ENCODE measurements at places on chromosomes 6 and 20. TPM values are rescaled to one million over a fixed set of nuclear protein-coding genes. Genes with fewer than 3 reads are reported as not detected.

GRCh38 chr6:33384581-33385020, 7.0 kb upstream of the KIFC1 start:
- no peak for DNase-seq

DNA sequence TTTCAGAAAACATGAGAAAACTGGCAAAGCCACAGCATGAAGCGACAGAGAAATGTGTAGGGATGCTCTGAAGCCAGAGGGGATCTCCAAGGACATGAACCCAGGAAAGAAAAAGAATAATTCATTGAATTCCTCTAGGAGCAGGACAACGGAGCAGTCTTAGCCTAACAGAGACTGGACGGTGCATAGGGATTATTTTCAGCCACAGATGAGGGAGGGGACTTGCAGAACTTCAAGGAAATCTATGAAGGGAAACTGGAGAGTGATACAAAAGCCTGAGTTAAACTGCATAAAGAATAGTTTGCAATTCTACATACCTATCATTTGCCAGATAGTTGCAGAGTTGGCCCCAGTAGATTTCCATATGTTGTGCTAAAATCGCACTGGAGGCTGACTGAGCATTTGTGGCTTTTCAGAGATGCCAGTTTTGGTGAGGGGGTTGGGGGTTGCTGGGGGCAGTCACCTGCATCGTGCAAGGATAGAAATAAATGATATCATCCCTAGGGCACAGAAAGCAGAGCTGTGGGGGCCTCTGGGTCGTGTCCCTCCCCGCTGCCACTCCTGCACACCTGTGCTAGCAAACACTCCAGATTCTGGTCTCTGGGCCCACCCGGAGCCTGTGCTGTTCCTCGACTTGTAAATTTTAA, 443.2 kb upstream of the JARID2 start:
- no peak for DNase-seq

- DNase-seq = no peak
Measured at GRCh38 chr6:35026434-35027222, 114.5 kb downstream of the TCP11 start.

GRCh38 chr6:117740605-117741004, 65.3 kb downstream of the NUS1 start:
- DNase-seq = no peak

DNA sequence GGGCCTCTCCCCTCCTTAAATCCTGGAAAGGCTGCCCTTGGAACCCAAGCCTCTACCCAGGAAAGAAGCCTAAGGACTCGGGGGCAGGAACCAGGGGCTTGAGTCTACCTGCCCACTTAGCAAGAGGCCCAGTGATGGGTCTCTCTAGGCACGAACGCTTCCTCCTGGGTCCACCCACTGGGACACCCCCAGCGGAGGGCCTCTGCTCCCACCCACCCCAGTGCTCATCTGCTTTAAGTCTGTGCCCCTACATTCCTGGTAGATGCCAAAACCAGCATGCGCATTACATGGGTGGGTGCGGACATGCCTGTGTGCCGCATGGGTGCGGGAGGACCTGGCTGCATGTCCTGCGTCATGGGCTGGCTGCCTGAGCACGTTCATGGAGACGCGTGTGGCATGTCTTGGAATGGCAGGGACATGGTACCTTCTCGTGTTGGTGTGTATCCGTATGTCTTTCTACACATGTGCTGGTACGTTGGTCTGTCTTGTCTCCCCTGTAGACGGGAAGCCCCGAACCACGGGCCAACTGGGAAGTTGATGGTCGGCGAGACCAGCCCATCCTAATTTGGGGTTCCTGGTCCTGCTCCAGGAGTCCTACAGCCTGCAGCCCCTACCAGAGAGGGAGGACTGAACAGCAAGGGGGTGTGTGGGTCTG, 29.3 kb downstream of the SNPH start:
- DNase-seq = no peak

- no peak for DNase-seq
Measured at GRCh38 chr6:7512320-7512719, 29.2 kb upstream of the DSP start.

DNA sequence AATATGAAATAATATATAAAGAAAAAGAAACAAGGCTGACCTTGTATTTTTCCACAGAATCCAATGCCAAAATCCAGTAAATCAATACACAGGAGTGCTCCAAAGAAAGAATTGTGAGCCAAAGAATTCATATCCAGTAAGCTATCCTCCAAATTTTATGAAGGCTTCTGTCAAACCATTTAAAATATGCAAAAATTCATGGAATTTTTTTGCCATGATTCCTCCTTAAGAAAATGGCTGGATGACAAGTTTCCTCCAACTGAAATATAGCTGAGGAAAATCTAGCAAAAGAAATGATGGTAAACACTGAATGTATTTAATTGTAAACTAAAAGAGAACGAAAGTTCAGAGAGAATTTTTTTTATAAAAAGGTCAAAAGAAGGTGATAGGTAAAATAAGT, 290.3 kb downstream of the UBE3D start:
- DNase-seq = no peak

- DNase-seq = peak; percentile 39
Measured at GRCh38 chr20:37282556-37282955, 6.9 kb upstream of the MANBAL start.

GRCh38 chr20:43976547-43976946, 61.9 kb downstream of the TOX2 start:
- DNase-seq = no peak

- no peak for DNase-seq
Measured at GRCh38 chr20:19881990-19882389, 123.9 kb downstream of the RIN2 start.

- DNase-seq = no peak
Measured at GRCh38 chr6:156846845-156847599, 69.8 kb downstream of the ARID1B start.

GRCh38 chr20:17822039-17822438, 122.3 kb downstream of the BANF2 start:
- DNase-seq = peak; percentile 70

DNA sequence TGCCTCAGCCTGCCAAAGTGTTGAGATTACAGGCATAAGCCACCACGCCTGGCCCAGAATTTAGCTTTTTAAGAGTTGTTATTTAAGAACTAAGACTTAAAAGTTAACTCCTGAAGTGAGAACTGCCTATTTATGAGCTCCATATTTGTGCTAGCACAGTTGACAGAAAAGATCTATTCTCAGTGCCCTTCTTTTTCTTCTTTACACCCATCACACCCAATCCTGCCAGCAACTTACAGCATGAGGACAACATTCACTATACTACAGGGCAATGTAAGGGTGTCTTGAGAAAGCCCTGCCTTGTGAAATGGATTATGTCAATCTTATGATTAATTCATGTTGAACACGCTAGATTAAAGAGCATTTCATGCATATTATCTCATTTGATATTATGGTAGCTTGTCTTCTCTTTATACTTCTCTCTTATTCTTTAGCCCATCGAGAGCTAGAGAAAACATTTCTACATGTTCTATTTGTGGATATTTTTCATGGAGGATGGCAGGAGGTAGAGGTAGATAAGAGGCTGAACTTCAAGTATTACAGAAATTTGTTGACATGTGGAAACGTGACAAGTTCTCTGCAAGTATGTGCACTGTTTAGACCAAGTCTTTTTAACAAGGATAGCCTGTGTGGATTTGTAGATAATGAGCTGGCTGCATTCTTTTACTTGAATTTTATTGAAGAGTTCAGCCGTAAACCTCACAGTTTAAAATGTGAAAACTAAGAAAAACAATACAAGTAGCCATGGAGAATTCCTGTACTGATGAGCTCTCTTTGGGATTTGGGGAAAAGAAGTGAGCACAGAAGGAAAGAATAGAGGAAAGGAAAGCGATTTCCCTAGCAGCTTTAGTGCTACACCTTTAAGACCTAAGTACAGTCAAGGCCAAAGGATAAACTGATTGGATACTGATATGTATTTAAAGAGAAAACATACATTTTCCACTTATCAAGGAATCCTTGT, 212.2 kb downstream of the ARHGAP18 start:
- no peak for DNase-seq

DNA sequence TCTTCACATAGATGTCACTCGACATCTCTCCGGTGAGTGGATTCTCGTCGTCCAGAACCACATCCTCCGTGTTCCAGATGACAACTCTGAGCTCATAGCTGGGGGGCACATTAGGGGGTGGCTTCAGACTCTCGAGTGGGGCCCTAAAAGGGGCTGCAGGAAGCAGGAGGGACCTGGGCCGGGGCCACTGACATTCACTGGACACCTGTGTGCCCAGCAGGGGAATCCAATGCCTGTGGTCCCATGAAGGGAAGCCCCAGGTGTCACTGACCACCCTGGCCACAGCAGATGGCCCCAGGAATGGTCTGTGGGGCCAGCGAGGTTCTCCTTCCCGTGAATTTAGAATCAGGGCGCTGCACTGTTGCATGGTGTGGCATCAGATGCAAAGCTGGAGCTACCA, 18.7 kb downstream of the ERGIC3 start:
- DNase-seq = no peak

GRCh38 chr6:17035257-17036064, 66.4 kb upstream of the STMND1 start:
- no peak for DNase-seq

DNA sequence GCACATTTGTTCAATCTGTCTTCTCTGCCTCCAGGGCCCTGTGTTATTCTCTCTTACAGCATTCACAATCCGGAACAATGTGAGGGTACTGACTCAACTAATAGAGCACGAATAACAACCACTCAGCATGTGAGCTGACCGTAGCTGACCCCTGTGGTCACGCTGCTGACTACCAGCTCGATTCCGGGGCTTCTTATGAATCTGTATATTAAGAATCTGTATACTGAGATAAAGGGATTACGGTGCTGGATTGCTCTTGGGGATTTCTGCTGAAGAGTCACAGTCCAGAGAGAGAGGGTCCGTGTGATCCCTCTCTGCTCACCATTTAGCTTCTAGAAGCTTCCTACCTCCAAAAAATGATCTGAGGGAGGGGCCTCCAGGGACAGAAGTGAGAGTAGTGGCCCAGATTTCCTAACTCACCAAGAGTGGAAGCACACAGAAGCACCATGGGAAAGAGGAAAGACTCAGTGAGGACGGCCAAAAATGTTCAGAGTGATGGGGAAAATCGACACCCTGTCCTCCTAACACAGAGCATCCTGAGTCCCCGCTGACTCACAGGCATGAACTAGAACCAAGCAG, 156.2 kb downstream of the THBS2 start:
- no peak for DNase-seq

DNA sequence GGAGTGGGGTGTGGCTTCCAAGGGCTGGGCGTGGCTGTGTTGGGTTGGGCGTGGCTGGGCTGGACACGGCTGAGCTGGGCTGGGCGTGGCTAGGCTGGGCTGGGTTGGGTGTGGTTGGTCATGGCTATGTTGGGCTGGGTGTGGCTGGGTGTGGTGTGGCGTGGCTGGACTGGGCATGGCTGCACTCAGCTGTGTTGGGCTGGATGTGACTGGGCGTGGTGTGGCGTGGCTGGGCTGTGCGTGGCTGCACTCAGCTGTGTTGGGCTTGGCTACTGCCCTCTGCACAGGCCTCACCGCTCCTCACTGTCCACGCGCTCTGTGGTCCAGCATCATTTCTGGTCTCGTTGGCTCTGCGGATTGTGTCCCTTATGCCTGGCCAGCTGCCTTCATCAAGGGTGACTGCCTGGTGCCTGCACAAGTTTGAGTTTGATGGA, 43.5 kb upstream of the SLCO4A1 start:
- no peak for DNase-seq

- no peak for DNase-seq
Measured at GRCh38 chr6:144315981-144316861, 31.1 kb downstream of the UTRN start.

- DNase-seq = no peak
Measured at GRCh38 chr20:2006452-2007361, 12.8 kb upstream of the PDYN start.

DNA sequence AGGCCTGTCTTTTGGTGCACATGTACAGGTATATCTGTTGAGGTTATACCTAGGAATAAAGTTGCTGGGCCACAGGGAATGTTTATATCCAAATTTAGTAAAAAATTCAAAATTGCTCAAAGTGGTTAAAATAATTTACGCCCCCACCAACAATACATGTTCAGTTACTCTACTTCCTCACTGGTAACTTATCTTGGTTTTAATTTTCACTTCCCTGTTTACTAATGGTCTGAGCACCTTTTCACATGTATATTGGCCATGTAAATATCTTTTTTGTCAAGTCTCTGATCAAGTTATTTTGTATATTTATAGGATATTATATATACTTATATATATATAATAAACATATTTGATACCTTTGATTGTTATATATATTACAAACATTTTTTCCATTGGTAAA, 9.7 kb downstream of the PDE7B start:
- no peak for DNase-seq

DNA sequence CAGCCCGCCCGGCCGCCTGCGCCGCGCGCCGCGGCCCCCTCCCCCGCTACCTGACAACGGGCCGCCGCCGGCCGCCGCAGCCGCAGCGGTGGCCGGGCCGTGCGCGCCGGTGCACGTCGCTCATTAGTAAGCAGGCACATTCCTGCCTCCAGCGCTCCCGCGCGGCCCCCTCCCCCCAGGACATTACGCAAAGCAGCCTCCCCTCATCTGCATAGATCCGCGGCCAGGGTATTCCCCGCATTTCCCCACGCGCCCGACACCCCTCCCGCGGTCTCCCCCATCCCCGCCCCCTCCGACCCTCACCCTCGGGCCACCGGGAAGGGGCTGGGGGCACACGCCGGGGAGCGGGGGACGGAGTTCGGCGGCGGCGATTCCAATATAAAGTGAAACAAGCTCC, at the start of gene HIVEP2:
Gene HIVEP2 (minus strand): TSS at position 128 of the 397 bp plus-strand sequence. CDS start 170,438 bp downstream, outside the sequence.
- DNase-seq = peak; percentile 85

GRCh38 chr6:624979-625378, 31.9 kb downstream of the HUS1B start:
- no peak for DNase-seq

DNA sequence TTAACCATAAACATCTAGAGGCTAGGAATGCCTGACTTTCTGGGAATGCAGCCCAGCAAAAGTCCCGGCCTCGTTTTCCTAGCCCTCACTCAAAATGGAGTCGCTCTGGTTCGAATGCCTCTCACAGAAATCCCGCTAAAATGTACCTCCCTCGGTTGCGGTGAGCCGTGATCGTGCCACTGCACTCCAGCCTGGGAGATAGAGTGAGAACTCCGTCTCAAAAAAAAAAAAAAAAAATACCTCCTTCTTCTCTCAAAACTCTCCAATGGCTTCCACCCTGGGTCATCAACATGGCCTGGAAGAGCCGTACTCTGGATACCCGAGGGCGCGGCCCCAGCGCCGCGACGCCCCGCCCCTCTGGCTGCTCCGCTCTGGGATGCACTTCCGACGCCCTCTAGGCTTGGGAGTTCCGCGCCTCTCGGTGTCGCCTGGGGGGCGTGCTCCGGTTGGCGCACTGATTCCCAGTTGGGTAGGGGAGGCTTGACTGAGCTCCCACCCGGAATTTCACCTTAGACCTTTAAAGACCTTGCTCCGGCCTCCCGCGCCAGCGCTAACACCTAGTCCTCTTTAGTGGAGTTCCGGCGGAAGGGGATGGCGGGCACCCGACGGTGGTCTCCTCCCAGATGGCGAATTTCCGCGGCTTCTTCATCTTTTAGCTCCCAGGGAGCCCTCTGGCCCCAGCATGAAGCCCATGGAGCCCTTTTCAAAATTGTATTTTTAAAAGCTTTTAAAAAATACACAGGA, 12.3 kb downstream of the HMGN4 start:
- peak; percentile 34 for DNase-seq

SMPDL3A gene
- 27.9 TPM for total RNA-seq

PPP1R14C gene
- total RNA-seq = 0.37 TPM

OVOL2 gene
- 11.1 TPM for total RNA-seq

FAM217A gene
- total RNA-seq = 0.09 TPM

EFCAB8 gene
- total RNA-seq = 0.20 TPM

IPCEF1 gene
- 3.3 TPM for total RNA-seq

PRDM13 gene
- total RNA-seq = not detected

DUSP15 gene
- total RNA-seq = 2.8 TPM

ZNF512B gene
- total RNA-seq = 26.1 TPM

MAN1A1 gene
- total RNA-seq = 87.1 TPM

HNF4A gene
- total RNA-seq = 74.4 TPM

Measured in mucosa of gallbladder (tissue), 1 donor.